ENCODE measurements at places on chromosomes 3 and 15.

GRCh38 chr3:163382183-163382582 is 1696.1 kb downstream of the SI start:
- DNase-seq: no peak

- peak; percentile 33 for DNase-seq
Measured at GRCh38 chr3:129824926-129825541, 68.5 kb downstream of the TMCC1 start.

DNA sequence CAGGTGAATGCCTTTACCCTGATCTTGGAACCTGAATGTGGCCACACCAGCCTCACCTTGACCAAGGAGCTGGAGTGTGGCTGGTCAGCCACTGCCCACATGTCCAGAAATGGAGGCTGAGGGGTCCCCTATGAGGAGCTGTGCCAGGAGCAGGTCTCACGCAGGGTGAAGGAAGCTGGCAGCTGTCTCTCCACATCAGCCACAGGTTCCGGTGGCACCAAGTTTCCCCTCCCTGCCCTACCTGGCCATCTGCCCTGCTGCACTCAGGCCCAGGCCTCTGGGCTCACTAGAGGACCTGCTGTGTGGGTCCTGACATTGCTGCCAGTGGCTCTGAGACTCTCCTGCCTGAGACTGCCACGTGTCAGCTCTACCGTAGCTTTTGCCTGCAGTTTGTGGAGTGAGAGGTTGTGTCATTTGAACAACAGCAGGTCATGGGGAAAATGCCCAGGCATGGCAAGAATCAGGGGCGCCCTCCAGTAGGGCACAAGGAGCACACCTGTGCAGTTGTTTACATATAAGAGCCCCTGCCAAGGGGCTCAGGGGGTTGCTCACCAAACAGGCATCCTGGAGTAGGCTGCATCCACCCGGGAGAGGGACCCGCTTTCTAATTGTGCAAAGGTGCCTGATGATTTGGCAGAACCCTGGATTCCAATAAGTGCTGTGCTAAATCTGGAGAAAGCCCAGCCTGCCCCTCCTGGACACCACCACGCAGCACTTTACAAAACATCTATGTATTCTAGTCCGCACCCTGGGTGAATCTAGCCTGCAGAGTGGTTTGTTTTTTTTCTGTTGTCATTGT is 258.5 kb upstream of the TLE3 start:
- DNase-seq: no peak

- no peak for DNase-seq
Measured at GRCh38 chr3:3443482-3443881, 264.0 kb upstream of the CRBN start.

DNA sequence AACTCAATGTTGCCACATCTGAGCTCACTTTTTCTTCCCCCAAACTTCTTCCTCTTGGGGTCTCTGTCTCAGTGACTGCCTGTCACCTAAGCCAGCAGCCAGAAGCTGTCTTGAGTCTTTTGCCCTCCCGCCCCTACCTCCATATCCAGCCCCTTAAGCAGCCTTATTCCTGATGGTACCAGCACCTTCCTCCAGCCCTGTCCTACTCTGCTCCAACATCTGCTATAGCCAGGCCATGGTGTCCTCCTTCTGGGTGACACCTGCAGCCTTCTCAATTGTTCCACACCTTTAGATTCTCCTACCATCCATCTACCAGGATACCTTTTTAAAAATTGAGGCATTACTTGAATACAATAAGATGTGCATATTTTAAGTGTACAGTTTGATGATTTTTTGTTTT is 53.8 kb downstream of the EPHB3 start:
- DNase-seq: no peak

- no peak for DNase-seq
Measured at GRCh38 chr3:182046166-182046764, 334.5 kb downstream of the SOX2 start.

DNA sequence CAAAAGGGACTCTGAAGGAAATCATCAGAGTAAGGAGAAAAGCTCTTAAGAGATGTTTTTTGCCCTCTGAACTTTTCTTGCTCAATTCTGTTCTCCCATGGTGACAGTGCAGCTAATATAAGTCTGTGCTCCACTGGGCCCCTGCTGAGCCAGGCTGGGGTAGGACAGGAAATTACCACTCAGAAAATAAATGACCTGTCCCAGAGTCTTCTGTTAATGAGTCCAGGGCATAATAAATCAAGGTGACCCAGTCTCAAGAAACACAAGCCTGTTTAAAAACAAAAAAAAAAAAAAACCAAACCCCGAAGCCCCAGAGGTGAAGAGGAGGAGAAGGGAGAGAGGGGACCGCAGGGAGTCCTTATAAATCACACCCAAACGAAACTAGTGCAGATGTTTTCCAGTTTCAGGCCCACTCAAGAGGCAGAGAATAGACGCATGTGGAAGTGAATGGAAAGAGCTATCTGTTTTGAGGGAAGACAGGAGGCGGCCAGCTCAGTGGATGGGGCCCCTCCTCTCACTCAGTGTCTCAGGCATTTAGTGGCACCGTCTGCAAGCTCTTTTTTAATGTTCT is 59.8 kb upstream of the BOC start:
- DNase-seq: no peak

DNA sequence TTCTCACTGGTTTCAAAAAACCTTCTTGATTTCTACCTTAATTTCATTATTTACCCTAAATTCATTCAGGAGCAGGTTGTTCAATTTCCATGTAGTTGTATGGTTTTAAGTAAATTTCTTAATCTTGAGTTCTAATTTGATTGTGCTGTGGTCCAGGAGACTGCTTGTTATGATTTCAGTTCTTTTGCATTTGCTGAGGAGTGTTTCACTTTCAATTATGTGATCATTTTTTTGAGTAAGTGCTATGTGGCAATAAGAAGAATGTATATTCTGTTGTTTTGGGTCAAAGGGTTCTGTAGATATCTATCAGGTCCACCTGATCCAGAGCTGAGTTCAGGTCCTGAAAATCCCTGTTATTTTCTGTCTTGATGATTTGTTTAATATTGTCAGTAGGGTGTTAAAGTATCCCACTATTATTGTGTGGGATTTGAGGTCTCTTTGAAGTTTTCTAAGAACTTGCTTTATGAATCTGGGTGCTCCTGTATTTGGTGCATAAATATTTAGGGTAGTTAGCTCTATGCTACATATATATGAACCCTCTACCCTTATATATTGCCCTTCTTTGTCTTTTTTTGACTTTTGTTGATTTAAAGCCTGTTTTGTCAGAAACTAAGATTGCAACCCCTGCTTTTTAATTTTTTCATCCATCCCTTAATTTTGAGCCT is 158.4 kb upstream of the TPRG1 start:
- DNase-seq: no peak

DNA sequence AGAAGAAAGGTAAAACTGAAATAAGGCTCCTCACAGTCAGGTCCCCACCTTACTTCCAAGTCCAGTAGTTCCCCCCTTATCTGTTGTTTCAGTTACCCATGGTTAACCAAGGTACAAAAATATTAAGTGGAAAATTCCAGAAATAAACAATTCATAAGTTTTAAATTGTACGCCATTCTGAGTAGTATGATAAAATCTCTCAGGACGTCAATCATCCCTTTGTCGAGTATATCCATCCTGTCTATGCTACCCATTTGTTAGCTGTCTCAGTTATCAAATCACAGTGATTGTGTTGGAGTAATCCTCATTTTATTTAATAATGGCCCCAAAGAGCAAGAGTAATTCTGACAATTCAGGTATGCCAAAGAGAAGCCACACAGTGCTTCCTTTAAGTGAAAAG is 43.9 kb downstream of the LRRFIP2 start:
- DNase-seq: no peak

DNA sequence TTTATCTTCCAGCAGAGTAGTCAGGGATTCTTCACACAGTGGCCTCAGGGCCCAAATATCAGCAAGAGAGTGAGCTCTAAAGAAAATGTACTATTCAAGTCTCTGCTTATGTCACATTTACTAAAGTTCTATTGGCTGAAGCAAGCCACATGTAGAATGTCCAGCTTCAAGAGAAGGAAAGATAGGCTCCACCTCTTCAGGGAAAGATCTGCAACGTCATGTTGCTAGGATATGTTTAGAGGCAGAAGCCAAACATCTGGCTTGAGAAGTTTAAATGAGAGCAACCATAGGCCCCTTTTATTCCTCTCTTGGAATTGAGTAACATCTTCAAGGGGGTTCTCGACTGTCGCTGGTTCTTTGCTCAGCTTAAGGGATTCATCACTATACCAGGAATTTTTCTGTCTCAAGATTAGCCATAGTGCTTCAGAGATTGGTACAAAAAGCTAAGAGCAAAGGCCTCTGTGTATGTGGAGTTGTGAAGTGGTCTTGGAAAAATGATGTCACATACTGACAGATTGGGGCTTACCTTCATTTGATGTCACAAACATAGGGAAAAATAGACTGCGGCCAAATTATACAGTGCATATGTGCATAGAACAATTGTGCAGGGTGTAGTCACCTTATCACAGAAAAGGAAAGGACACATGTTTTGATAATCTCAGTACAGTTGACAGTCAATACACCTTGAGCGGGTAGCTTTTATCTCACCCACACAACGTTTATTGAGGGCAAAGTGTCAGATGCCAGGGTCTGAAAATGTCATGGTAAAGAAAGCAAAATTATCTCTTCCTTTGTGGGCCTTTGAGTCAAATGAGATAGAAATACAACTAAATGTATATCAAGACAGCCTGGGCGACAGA is 11.3 kb upstream of the THRB start:
- DNase-seq: no peak

DNA sequence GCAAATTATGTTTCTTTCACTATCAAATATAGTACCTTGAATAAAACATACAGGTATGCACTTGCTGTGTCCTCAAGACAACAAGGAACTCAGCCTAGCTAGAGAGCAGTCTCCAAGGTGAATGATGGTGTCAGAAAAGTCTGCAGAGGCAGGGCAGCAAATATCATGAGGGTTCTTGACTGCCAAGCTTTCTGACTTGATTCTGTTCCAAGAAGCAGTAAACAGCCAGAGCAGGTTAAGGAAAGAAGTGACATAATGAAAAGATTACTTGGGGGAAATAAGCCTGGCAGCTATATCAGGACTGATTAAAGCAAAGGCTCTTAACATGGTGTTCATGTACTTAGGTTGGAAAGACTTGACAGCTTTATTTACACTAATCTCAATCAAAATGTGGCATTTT is 192.2 kb upstream of the GADL1 start:
- no peak for DNase-seq

DNA sequence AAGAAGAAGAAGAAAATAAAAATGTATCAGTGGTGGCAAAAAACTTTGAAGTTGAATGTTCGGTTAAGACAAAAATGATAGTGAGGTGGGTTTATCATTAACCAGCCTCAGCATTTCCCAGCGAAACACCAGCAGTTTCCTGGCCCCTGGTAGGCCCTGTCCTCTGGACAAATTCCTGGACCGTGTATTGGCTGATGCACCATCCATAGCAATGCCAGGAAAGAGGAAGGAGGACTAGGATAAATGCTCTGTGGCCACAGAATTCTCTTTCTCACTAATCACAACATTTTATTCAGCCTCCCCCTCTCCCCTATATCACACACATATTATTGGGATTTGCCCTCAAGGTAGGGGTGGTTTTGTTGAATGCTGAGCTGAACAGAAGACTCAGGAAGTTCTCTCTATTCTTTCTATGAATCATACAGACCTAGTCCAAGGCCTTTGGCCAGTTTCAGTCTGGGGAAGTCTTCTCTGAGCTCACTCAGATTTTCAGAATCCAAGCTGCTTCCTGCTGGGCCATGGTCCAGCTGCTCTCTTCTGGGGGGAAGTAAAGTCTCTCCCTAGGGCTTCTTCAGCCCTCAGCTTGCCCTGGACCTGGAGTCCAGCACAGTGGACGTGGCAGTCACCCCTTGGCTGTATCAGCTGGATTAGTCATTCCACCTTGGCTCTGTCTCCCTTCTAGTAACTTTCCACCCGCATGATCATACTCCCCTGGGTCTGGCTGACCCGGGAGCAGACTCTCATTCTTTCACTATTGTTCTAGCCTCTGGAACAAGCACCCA is 27.6 kb downstream of the SLC28A1 start:
- peak; percentile 47 for DNase-seq

DNA sequence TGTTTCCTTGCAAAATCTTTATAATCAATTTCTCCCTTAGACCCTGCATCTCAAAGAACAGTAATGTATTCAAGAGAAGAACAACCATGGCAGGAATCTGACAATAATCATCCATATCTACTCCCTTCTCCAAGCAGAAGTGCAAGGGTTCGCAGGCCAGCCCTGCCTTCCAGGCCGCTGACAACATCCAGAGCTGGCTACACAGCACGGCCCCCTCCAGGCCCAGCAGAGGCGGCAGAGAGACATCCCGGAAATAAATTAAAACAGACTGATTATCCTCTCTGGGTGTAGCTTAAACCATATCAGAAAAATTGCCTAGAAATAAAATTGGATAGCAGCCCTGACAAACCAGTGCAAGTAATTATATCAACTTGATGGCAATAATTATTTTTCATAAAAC is 223.3 kb downstream of the FAM43A start:
- DNase-seq: no peak

DNA sequence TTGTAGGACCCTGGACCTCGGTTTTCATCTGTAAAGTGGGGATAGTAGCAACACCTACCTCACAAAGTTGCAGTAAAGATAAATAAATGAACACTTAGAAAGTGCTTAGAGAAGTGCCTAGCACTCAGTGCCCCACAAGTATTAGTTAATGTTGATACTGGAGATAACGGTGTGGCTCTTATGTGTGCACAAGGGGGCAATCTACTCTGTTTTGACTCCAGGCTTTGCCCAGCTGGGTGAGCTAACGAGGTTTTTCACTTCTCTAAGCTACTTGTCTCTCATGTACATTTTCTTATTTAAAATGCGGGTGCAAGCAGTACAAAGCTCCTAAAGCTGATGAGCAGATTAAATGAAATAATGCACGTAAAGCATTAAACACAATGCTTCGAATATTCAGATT is 193.5 kb upstream of the ICE2 start:
- no peak for DNase-seq

Measured in hippocampal formation (tissue), 2 donors.